Activated CD8-positive, alpha-beta memory T cell treated with anti-CD3 and anti-CD28 coated beads, Interleukin-2, amount 50 U/mL, for 48 hours (primary cell): ENCODE measurements at places on chromosomes 13 and 19.

GRCh38 chr13:61095885-61096284 is 319.8 kb downstream of the PCDH20 start:
- no peak for DNase-seq

GRCh38 chr13:24982333-24982999 is 113.5 kb upstream of the PABPC3 start:
- DNase-seq = no peak

- DNase-seq = no peak
Observed at GRCh38 chr19:39563408-39563807, 23.4 kb upstream of the EID2 start.

DNA sequence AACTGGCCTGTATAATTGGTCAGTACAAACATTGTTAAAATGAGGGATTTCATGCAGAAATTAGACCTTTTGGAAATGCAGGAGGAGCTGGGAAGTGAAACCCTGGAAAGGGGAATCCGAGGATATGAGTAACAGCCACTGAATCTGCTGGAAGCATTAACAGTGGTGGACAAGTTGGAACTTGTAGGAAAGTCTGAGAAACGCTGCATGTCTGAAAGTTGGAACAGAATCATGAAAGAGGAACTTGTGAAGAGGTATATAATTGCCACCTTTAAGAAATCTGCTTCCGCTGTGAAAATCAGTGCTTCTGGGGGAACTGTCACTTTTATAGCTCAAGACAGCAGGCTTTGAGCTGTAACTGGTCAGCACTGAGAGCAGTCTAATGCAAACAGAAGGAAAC is 716.5 kb upstream of the PRR20A start:
- no peak for DNase-seq

DNA sequence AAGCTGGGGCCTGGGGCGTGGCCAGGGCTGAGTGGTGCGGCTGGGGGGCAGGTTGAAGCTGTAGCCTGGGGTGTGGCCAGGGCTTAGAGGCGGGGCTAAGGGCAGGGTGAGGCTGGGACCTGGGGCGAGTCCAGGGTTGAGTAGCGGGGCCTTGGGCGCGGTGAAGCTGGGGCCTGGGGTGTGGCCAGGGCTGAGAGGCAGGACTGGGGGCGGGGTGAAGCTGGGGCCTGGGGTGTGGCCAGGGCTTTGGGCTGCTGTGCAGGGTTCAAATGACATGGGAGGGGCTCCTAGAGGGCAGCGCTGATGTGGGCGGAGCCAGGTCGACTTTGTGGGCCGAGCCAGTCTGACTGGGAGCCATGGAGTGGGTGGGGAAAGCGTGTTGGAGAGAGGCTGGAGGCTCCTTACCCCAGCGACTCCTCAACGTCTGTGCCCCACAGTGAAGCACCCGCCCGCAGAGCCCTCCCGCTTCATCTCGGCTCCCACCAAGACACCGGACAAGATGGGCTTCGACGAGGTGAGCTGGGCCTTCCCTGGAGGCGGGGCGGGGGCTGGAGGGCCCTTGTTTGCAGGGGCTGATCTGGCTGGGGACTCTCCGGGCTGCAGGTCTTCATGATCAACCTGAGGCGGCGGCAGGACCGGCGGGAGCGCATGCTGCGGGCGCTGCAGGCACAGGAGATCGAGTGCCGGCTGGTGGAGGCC is 21.5 kb downstream of the COLGALT1 start:
- peak; percentile 74 for DNase-seq

GRCh38 chr19:435707-436412 is 25.0 kb downstream of the SHC2 start:
- DNase-seq = no peak

GRCh38 chr13:113791226-113791625 is 32.2 kb downstream of the TMEM255B start:
- DNase-seq = no peak

DNA sequence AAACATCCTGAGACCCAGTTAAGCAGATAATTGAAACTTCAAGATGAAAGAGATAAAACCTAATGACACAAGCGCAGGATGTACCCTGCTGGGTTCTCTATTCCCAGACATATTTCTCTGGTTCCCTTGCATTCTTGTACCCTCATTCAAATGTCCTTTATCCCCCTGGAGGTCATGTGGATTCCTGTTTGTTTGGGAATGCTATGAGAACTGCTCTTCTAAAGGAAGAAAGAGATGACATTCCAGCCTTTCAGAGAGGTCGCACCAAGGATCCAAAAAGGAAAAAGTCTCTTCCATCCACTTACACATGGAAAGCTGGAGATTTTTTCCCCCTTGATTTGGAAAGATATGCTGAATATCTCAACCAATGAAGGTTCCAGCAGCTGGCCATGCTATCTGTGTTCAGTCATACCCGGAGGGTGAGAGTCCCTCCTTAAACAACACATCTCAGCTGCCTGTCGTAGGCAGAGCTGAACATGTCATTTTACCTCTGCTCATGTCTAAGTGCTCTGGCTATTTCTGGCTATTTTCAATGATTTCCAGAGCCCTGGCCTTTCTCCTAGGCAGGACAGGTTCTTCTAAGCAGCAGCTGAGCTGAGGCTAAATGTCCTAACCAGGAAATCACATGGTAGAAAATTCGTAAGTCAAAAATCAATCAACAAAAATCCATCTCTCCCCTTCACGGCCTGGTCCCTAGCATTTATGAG is 52.5 kb downstream of the C13orf42 start:
- DNase-seq = no peak

- no peak for DNase-seq
Observed at GRCh38 chr19:14078411-14078810, 5.8 kb downstream of the MISP3 start.

- DNase-seq = no peak
Observed at GRCh38 chr13:101289764-101290163, 126.5 kb downstream of the NALCN start.

DNA sequence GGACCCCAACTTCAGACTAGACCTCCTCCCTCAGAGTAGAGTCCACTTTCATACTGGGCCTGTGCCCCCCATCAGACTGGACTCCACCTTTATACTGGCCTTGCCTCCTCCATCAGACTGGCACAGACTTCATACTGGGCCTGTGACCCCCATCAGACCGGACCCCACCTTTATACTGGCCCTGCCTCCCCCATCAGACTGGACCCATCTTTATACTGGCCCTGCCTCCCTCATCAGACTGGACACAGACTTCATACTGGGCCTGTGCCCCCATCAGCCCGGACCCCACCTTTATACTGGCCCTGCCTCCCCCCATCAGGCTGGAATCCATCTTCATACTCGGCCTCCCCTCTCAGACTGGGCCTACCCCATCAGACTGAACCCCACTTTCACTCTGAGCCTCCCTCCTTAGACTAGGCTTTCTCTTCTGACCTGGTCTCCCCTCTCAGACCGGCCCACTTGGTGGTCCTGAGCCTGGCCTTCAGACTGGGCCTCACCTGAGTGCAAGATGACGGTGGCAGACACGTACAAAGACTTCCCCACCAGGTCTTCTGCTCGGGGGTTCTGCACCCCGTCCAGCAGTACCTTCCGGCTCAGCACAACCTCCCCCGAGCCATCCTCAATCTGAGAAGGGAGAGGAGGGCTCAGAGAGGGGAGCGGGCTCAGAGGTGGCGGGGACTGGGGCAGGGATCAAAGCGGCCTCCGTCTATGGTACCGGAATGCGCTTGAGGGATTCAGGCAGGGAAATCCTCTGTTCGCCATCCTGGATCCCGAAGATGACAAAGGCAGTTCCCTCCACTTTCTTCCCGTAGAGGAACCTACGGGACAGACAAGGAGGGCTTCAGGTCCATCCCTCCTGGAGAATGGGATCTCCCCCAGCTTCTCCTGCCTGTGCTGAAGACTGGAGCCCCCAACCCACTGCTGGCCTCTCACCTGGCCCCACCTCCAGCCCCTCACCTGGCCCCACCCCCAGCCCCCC is 7.5 kb downstream of the C3 start:
- no peak for DNase-seq

DNA sequence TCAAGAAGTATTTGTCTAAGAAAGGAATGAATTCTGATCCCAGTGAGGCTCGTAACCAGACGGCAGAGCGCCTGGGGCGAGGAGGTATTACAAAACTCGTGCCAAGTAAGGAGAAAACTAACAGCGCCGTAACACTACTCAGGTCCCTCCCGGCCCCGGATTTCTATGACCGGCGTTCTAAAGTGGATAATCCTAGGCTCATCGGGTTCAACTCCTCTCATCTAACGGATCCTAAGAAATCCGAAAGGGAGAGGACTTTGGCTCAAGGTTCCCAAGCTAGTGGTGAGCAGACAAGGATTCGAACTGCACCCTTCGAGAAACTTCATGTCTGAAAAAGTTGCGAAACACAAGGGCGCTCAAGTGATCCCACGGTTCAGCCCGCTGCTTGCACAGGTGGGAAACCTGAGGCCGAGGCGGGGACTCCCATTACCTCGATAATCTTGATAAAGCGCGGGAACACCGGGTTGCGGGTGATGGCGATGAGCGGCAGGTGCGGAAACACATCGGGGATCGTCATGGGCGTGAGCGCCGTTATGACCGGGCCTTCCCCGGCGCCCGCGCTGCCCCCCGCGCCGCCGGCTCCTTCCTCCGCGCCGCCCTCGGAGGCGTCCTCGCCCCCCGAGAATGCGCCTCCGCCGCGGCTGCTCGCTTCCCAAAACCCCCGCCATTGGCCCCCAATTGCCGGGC is 529 bp downstream of the LONP1 start:
- peak; percentile 73 for DNase-seq

GRCh38 chr19:56866538-56866937 is 26.0 kb upstream of the PEG3 start:
- DNase-seq = no peak

DNA sequence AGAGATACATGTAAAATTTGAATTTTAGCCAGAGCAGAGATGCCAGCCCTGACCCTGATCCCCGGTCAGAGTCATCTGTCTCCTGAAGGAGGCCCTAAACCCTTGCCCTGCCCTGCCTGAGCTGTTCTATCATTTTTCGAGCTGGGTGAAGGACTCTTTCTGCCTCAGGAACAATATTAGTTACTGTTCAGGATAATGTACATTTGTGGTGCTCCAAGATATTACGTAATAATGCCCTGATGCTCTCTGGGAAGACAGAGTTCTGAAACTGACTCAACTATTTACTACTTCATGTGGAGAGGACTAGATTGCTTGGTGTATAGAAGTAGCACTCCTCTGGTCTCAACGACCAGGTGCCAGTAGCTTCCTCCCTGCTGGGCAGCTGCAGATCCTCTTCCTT is 37.9 kb upstream of the UBL3 start:
- DNase-seq = no peak

DNA sequence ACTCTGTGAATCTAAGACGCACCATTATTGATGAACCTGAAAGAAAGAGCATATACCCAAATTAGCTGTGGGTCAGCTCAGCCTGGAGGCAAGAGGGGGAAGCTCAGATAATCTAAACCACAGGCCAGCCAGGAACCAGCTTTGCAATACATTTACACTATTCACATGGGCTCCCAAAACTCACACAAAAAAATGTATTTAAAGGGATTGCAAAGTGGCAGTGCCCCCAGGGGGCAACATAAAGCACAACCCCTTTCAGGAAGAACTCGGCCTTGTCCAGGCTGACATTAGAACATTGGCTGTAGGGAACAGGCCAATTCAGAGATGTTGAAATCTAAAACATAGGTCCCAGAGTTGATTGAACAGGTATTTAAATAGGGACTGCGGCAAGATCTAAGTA is 3.2 kb upstream of the PROZ start:
- DNase-seq = peak; percentile 23

GRCh38 chr19:49473868-49474541 is at the start of gene FLT3LG:
Gene FLT3LG, plus strand, starts transcription at chr19:49474215. Its CDS starts 425 bp downstream, at chr19:49474640.
- DNase-seq = peak; percentile 98

GRCh38 chr13:92896842-92897241 is 329.8 kb upstream of the GPC6 start:
- no peak for DNase-seq

- DNase-seq = no peak
Observed at GRCh38 chr19:18002347-18002850, 5.6 kb upstream of the ARRDC2 start.

- no peak for DNase-seq
Observed at GRCh38 chr19:38277969-38278680, 13.8 kb downstream of the SPINT2 start.

DNA sequence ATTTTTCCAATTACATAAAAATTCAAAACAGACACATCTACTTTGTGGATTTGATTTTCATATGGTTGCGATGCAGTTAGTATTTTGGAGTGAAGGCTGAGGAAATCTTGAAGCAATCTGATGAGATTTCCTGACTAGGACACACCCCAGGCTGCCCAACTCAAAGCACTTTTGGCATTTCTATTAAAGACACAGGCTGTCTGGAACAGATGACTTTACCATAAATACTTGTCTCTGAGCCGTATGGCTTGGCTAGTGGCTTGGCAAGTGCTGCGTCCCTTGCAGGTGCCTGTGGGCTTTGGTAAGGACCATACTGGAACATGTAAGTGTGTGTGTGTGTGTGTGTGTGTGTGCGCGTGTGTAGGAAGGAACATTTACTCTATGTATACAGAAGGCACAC is 218.8 kb downstream of the FGF9 start:
- no peak for DNase-seq

DNA sequence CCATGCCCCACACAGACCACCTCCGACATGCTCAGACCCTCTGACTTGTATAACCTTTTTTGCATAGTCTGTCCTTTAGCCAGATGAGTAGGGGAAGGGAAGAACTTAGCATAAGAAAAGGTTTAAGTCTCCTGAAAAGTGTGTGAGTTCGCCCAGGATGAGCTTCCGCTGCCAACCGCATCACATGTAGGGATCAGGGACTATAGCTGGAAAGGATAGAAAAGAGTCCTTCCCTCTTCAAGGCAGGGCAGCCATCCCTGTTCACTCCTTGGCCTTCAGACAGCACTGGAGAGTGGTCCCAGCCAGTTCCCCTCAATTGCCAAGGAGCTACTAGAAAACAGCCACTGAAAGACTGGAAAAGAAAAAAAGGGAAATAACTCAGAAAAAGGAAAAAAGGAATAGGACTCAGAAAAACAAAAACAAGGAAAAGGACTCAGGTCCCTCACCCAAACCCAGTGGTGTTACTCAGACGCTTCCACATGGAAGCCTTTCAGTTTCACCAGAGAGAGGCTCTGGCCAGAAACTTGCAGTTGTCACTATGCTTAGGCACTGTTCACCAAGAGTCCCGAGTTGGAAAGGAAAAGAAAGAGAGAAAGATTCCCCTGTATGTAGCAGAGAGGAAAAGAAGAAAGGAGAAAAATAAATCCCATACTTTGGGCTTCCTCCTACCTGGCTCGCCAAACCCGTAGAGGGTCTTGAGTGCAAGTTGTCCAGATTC is 5.6 kb upstream of the TM9SF2 start:
- no peak for DNase-seq

- DNase-seq = no peak
Observed at GRCh38 chr13:111577208-111577828, 256.9 kb downstream of the TEX29 start.

GRCh38 chr13:29889111-29889510 is 38.7 kb upstream of the UBL3 start:
- DNase-seq = no peak

GRCh38 chr13:111183087-111183645 is 68.1 kb downstream of the ARHGEF7 start:
- DNase-seq = no peak

GRCh38 chr13:106772006-106772601 is 204.2 kb upstream of the ARGLU1 start:
- no peak for DNase-seq

GRCh38 chr13:69243366-69243765 is 864.3 kb upstream of the ATXN8OS start:
- DNase-seq = no peak

GRCh38 chr13:36509369-36509768 is 77.1 kb downstream of the CCNA1 start:
- no peak for DNase-seq
